Nucleus accumbens (tissue), 56 donors: ENCODE measurements at places on chromosomes 12 and 14.
A peak's percentile ranks its signal among the peaks of the same experiment; 100 is the strongest.

- no peak for DNase-seq
Observed at GRCh38 chr12:53414756-53415417, 8.8 kb upstream of the AMHR2 start.

- DNase-seq: no peak
Observed at GRCh38 chr14:48384821-48385220, 709.4 kb upstream of the MDGA2 start.

DNA sequence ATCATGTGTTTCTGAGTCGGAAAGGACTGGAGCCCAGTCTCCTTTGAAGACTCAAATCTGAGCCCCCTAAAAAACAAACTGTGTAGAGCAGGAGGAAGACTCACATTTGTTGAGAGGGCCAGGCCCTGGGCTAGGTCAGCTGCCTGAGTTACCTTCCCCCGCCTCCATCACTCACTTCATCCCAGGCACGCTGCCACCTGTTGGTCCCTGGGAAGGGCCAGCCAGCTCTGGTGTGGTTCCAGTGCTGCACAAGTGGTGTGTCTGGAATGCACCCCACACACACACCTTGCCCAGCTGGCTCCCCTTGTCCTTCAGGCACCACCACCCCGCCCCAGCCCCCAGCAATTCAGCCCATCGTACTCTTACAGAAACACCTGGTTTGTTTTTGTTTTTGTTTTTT is 9.0 kb downstream of the MVK start:
- no peak for DNase-seq

- no peak for DNase-seq
Observed at GRCh38 chr12:75883241-75883640, 148.3 kb downstream of the PHLDA1 start.

DNA sequence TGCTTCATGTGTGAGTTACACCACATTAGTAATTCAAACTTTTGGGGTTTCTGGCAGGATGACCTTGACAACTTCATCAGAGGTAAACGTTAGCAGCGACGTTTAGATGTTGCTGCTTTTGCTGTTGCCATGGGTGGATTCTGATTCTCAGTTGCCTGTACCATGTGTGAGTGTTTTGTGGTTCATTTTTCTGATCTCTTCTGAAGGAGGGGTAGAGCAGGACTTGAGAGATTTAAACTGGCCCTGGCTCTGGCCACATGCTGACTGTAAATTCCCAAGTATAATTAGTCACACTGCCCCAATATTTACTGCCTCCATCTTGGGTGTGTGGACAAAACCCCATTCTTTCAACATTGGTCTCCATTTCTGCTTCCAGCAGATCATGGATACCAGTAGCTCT is 110.4 kb downstream of the ETV6 start:
- no peak for DNase-seq

DNA sequence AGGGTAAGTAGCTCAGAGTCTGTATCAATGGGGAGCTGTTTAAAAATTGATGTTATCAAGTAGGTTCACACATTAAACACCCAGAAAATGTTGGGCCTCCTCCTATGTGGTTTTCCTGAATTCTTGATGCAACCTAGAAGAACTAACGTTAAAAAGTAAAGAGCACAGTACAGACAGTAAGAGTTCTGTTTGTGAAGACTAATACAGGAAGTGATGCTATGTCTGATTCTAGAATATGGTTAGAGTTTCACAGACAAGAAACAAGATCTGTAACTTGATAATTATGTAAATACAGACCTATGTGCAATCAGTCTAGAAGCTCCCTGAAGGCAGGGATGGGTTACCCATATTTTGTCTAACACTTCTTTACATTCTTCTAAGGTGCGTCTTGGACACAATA is 214.9 kb upstream of the BTG1 start:
- no peak for DNase-seq

DNA sequence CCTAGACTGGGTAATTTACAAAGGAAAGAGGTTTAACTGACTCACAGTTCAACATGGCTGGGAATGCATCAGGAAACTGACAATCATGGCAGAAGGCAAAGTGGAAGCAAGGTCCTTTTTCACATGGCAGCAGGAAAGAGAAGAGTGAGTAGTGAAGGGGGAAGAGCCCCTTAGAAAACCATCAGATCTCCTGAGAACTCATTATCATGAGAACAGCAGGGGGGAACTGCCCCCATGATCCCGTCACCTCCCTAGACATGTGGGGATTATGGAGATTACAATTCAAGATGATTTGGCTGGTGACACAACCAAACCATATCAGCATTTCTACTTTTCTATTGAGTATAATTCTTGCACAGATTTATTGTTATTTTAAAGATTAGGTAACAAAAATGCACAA is 822.1 kb upstream of the FLRT2 start:
- no peak for DNase-seq

DNA sequence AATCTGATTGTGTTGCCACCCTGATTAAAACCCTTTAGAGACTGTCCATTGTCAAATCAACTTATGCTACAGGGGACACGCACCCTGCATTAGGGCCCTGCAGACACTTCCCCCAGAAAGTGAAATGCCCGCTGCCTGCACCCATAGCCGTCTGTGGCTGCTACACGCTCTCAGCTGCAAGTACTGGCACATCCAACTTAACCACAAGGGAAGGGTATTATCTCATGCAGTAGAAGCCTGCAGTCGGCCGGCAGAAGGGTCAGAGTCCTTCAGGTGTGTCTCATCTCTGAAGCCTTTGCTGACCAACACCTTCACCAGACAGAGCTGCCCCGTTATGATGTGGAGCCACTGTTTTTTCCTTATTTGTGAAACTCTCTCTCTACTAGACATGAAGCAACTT is 20.8 kb downstream of the CFAP251 start:
- no peak for DNase-seq

DNA sequence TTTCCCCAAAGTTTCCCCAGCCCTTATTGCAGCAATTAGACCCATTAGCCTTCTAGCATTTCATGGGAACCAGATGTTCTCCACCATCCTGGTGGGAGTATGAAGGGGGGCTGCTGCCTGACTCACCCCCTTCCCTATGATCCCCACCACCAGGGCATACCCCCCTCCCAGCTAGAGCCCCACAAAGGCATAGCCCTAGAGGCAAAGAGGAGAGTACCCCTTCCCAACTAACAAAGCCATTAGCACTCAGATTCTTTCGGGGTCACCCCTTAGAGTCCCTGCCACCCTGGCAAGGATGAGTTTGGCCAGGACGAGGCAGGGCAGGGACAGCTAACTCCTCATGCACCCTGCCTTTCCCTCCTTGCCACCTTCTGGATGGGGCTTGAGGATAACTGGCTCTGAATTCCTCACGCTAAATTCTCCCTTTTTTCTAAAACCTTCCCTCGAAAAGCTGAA is 9.2 kb downstream of the RARG start:
- no peak for DNase-seq

DNA sequence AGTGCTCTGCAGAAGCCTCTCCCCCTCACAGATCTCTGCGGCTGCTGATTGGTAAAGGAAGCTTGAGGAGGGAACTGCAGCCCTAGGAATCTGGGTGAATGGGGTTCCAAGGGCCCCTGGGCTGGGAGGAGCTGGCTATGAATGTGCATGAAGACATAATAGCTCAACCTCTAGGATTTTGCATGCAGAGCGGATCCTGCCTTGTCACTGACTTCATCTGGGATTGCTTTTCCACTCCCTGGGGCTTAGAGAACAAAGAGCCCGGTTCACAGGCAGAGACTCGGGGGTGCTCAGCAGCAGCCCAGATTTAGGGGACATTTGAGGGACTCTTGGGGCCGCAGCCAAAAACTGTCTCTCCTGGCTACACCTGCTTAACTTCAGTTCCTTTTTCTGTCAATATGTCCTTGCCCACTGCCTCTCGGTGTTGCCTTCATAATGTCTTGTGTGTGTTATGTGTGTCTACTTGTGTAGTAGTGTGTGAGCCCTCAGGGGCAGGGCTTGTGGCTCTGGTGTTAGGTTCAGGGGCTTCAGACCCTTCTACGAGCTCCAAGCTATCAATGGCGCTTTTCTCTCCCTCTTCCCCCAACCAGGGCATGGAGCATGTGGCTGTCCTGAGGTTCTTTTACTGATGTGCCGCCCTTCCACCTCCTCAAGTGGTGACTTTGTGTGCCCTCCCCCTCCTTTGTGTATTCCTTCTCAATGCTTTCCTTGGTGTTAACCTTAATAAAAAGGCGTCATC is 1.9 kb downstream of the CCDC184 start:
- no peak for DNase-seq

GRCh38 chr14:52918486-52918885 is 32.4 kb downstream of the FERMT2 start:
- DNase-seq: no peak

- no peak for DNase-seq
Observed at GRCh38 chr12:11577658-11578260, 71.7 kb upstream of the ETV6 start.

DNA sequence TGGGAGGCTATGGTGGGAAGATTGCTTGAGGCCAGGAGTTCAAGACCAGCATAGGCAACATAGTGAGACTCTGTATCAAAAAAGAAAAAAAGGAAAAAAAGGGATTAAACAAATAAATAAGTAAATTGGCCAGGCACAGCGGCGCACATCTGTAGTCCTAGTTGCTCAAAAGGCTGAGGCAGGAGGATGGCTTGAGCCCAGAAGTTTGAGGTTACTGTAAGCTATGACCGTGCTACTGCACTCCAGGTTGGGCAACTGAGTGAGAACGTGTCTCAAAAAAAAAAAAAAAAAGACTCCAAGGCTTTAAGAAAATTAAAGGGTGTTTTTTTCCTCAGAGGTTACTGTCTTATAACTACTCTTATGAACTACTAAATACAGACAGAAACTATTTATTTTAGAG is 11.7 kb downstream of the BEST3 start:
- no peak for DNase-seq

GRCh38 chr14:102205560-102205959 is 65.9 kb downstream of the WDR20 start:
- DNase-seq: no peak

DNA sequence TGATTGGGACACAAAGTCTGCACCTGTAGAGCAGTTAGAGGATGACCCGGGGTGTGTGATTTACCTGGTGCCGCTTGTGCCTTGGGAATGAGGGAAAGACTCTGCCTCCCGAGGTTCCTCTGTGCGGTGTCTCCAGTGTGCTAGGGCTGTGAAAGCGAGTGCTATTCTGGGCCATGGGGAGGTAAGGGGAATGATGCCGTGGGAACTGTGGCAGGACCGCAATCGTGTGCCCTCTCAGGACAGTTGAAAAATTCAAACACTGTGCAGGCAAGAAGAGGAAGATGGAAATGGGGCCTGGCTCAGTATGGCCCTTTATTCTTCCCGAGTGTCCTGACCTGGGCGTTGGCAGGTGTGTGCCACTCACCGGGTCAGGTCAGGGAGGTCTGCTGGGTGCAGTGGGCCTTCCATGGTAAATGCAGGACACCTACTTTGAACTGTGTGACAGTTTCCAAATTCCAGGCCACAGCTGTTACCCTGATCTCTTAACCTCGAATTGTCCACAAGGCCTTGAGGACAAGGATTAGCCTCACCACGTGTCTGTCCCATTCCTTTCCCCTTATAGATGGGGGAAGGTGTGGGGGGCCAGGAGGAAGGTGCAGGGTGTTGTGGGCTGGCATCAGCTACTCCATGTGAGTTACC is 1.4 kb downstream of the SIVA1 start:
- DNase-seq: no peak

- DNase-seq: no peak
Observed at GRCh38 chr12:130461447-130461815, 123.7 kb downstream of the PIWIL1 start.

DNA sequence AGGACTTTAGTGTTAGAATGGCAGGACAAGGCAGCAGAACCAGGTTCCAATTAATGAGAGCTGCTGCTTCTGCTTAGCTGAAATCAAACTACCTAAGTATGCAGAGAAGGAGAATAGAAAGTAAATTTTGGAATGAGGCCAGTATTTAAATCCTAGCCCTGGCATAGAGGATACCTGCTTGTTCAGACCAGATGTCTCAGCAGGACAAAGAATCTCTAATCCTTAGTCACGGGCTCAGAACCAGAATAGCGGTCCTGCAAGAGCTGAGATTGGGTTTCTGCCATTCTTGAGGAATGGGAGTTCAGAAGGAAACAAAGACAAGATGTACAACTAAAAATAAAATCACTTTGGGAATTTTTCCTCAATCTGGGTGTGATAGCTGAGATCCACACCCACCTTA is 550.8 kb upstream of the TMEM132C start:
- DNase-seq: no peak

DNA sequence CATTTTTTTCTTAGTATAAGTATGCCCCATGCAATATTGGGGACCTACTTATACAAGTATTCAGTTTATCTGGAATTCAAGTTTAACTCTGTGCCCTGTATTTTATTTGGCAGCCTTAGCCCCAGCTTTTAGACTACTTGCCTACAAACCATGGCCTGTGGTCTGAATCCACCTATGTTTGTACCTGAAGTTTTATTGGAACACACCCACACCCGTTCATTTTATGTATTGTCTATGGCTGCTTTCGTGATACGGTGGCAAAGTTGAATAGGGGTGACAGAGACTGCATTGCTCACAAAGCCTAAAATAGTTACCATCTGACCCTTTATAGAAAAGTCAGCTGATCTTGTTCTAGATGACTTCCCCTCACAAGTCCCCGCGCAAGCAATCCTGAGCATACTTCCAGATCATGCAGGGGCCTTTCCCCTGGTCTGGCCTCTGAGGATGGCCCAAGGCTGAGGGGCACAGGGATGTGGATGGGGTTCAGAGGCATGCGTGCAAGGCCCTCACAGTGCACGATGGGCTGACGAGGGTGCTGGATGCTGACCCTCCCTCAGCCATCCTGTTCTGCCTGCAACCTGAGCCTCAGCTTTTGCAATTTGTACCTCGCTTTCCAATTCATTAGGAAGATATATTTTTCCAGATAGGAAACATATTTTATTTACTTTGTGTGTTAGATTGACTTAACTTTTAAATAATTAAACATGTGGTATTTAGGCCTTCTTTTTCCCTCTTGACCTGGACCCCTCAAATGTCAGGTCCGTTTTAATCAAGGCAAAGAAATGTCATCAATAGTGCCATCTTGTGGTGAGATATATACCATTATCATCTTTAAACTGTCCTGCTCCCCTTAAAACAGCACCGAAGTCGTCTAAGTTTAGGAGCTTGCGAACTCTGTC is 527.3 kb upstream of the CCDC196 start:
- DNase-seq: no peak

GRCh38 chr14:25394791-25395391 is 344.9 kb upstream of the STXBP6 start:
- DNase-seq: no peak

DNA sequence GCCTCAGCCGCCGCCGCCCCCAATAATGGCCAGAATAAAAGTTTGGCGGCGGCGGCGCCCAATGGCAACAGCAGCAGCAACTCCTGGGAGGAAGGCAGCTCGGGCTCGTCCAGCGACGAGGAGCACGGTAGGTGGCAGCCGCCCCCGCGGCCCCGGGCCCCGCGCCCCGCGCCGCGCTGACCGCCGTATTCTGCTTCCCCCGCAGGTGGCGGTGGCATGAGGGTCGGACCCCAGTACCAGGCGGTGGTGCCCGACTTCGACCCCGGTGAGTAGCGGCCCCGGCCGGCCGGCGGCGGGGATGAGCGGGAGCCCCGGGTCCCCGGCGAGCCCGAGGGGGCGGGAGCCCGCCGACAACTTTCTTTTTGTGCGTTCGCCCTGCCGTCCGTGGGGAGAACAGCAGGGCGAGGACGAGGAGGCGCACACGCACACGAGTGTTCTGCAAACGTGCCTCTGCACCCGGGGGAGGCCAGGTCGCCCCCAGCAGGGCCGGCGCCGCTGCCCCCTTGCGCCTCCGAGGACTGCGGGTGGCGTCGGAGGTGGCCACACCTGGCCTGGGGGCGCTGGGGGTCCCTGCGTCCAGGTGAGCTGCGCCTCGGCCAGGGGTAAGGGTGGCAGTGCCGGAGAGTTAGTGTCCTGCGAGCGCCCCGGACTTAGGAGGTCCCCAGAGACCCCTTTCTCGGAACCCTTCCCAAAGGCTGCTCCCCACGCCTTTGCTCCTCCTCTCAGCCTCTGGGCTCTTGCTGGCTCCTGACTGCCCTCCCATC is 794 bp downstream of the RCOR1 start:
- peak; percentile 36 for DNase-seq
